Epithelial cell of umbilical artery (primary cell): ENCODE measurements at places on chromosomes 7 and 10. TPM values are rescaled to one million over a fixed set of nuclear protein-coding genes. Genes with fewer than 3 reads are reported as not detected.

The GIMAP1 gene
- 14.9 and 20.5 TPM in 2 replicates for total RNA-seq

The SERPINE1 gene
- total RNA-seq: 1,622 and 2,149 TPM in 2 replicates

The CYP2C9 gene
- total RNA-seq: not detected in 2 replicates

The CDHR3 gene
- total RNA-seq: 0.91 and 3.2 TPM in 2 replicates

The BMPER gene
- total RNA-seq: 0.32 and 0.46 TPM in 2 replicates

The FIGNL1 gene
- total RNA-seq: 56.5 and 61.7 TPM in 2 replicates

The HYCC1 gene
- total RNA-seq: 37.4 and 61.7 TPM in 2 replicates

The TRIM50 gene
- not detected in 2 replicates for total RNA-seq

The FAM221A gene
- 3.9 and 15.5 TPM in 2 replicates for total RNA-seq

The GIMAP6 gene
- 115 and 116 TPM in 2 replicates for total RNA-seq

The METTL27 gene
- total RNA-seq: 0.97 and 1.7 TPM in 2 replicates

The PSPH gene
- 49.0 and 110 TPM in 2 replicates for total RNA-seq
